Fibroblast of skin of right quadriceps (primary cell): ENCODE measurements at places on chromosomes 5 and 9.

- DNase-seq: peak; percentile 57
These were observed 110.1 kb downstream of the FBN2 start for GRCh38 chr5:128427921-128428320.

GRCh38 chr9:12640866-12641636, 52.1 kb upstream of the TYRP1 start:
- no peak for DNase-seq

- DNase-seq: no peak
These were observed 44.6 kb upstream of the FCN1 start for GRCh38 chr9:134962065-134962972.

DNA sequence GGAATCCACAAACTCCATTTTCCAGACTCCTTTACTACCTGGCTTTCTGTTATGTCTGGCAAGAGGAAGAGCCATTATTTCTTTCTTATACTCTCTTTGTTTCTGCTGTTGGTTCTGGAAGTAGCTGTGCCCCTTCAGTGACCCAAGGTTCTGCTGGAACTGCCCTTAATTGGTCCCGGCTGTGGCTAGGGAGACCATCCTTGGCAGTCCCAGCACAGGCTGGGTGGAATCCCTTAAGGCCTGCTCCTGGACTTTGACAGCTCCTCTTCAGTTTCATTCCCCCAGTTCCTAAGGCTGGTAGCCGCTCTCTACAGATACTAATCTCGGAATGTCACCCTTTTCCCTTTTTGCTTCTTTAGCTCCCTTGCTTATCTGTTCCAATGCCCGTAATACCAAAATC, 81.9 kb upstream of the GLIS3 start:
- DNase-seq: no peak

GRCh38 chr5:147949711-147950573, 43.6 kb upstream of the C5orf46 start:
- DNase-seq: peak; percentile 14

GRCh38 chr5:176678584-176678983, 31.3 kb downstream of the TSPAN17 start:
- DNase-seq: no peak

GRCh38 chr5:111998871-111999270, 241.9 kb upstream of the NREP start:
- DNase-seq: no peak

- DNase-seq: no peak
These were observed 251.5 kb downstream of the FSTL4 start for GRCh38 chr5:133360693-133361472.

DNA sequence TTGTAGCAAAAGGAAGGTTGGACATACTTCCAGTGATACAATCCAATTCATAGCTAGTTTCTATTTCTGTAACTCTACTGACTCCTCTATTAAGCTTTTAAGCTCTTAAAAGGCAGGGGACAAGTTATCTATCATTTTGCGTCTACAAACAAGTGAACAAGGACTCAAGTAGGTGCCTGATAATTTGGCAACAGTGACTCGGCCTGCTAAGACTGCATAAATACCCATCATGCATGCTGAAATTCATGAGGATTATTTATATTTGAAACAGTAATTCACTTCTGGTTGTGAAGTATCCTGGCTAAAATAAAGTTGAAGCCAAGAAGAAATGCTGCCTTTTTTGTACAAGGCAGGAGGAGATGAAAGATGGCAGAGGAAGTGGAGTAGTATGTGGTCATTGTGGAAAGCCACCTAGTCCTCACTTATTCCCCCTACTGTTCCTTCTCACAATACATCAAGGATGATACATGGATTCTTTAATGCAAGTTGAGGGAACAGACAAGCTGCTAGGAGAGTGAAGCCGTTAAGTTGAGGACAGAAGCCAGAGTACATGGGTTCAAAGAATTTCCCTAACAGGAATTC, 74.0 kb downstream of the MRPS27 start:
- no peak for DNase-seq

DNA sequence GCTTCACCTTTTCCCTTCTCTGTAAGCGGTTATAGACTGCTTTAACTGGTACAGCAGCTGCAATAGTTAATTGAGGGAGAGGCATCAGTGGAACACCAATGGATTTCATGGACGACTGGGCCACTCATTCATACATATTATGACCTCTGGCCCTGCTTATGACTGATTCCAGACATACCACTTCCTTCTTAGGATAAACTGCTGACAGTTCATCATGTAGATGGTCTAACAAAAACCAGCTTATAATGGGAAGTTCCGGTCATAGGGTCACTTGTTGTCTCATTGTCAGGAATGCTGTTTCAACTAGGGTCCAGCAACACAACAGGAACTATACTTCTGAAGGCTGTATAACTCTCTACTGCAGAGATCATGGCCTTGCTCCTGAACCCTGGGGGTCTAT, 265.2 kb upstream of the RASA1 start:
- DNase-seq: no peak

GRCh38 chr9:8855046-8855445, 1055.5 kb upstream of the DMAC1 start:
- peak; percentile 50 for DNase-seq

DNA sequence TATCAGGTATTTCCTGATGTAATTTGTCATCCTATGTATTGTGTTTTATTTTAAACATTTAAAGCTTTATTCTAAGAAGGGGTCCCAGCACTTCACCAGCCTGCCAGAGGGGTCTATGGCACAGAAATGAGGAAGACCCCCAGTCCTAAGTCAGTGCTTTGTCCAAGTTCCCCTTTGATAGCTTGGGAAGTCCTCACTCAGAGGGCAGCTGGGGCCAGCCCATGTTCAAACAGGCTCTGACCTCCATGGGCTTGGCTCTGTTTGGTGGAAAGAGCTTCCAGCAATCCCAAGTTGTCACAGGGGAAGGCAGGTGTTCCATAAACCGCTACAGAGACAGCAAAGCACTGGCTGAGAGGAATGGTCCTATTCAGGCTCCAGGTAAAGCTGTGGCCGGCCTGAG, 26.6 kb upstream of the AKNA start:
- no peak for DNase-seq

DNA sequence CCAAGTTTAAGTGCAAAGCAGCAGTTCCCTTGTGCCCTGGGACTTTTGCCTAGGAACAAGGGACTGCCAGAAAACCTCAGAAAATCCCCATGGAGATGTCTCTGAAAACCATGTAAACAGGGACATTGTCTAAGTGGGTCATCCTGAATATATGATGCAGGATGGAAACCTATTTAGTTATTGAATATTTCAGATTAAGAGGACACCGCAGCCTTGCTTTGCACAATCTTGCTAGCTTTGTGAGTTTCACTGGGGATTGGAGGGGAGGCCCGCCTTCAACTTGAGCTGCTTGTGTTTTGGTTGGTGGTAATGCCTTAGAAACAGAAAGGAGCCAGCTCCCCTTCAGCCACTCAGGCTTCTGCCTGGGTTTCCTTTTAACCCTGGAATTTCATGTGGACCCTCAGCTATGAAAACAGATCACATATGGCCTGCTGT, 112.8 kb downstream of the C9orf152 start:
- peak; percentile 38 for DNase-seq

- DNase-seq: no peak
These were observed 36.9 kb upstream of the PDCL start for GRCh38 chr9:122865300-122865699.

- no peak for DNase-seq
These were observed 78.1 kb upstream of the CDK20 start for GRCh38 chr9:88052321-88052965.

DNA sequence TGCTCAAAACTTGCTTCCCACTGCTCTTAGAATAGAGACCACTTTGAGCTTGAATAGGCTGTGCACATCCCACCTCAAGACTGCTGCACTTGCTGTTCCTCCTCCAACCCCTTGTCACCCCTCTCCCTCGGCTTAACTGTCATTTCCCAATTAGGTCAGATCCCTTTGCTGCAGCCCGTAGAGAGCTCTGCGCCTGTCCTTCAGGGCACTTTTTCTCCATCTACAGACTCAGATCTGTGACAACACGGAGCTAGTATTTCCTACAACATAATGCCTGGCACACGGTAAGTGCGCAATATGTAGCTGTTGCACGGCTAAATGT, 485 bp upstream of the HABP4 start:
- no peak for DNase-seq

GRCh38 chr5:16871746-16872339, 64.2 kb downstream of the MYO10 start:
- DNase-seq: no peak

GRCh38 chr5:115571441-115571878, 26.9 kb upstream of the FEM1C start:
- DNase-seq: no peak

DNA sequence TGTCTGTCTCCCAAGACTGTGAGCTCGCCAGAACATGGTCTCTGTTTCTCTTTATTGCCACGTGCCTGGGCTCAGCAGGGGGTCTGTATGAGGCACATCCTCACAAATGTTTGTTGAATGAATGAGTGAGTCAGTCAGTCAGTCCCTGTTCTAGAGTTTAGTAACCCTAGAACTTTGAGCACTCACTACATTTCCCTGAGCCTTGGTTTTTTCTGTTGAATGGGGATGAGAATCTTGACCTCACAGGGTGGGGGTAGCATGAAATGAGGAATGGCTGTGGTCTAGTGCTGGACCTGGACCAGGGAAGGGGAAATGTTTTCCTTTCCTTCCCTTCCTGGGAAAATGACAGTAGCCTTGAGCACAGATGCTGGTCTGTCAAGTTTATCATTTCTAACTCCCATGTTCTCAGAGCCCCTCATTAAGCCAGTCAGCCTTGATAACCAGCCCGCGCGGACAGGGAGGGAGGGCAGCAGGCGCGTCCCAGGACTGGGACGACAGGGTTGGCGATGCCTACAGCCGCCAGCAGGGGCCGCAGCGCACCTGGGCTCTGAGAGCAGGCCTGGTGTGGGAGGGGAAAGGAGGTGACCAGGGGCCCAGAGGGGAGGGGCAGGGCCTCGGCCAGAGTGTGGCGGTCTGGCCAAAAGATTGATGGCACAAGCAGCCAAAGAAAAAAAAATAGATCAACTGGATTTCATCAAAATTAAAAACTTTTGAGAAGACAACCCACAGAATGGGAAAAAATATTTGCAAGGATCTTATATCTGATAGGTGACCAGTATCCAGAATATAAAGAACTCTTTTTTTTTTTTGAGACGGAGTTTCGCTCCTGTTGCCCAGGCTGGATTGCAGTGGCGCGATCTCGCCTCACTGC, 24.1 kb upstream of the WNK2 start:
- DNase-seq: peak; percentile 76

- no peak for DNase-seq
These were observed 22.2 kb downstream of the LIX1 start for GRCh38 chr5:97120195-97120594.

GRCh38 chr9:123321616-123322272, 34.3 kb upstream of the CRB2 start:
- no peak for DNase-seq

DNA sequence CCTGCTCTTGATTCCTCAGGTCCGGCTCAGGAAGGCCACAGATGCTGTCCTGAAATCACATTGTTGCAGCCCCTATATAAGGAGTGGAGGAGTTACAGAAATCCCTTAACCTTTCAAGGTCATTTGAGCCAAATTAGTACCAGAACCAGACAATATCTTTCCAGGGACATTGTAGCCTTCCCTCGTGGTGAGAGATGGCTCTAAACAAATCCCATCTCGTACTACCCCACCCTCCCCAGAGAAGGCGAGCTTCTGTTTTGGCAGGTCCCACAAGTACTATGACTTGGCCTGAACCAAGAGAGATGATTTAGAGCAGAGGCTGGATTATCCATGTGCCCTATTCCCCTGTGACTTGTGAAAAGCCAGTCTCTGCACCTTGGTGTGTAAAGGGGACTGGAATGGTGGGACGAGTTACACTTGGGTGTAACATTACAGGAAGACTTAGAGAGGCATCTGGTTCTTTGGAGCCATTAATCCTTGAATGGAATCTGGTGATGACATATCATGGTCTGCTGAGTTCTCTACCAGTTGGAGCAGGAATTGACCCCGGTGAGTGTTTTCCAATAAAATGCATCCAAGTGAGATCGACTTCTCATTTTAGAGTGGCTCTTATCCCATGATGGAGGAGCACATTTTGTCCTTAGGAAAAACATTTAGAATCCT, at the start of gene FAM240B:
TSS of gene FAM240B (minus strand) at position 51 of the 663 bp plus-strand sequence. CDS start 16,134 bp downstream, outside the sequence.
- DNase-seq: no peak

DNA sequence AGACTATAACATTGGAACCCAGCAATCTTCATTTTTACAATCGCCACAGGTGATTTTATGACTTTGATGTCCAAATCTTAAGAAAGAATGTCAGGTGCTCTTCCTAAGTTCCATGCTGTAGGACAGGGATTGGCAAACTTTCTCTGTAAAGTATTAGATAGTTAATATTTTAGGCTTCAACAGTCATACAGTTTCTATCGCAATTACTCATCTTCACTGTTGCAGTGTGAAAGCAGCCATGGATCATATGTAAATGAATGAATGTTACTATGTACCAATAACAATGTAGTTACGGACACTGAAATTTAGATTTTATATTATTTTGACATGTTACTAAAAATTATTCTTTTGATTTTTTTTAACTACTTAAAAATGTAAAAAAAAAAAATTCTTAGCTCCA, 169.7 kb downstream of the DTWD2 start:
- no peak for DNase-seq

- DNase-seq: no peak
These were observed 27.7 kb downstream of the HMGCR start for GRCh38 chr5:75364571-75365280.

GRCh38 chr5:121748686-121749085, 103.0 kb upstream of the FTMT start:
- no peak for DNase-seq
